ENCODE measurements at places on chromosomes 2 and 18.

- no peak for DNase-seq
Observed at GRCh38 chr2:220496513-220496912, 869.1 kb downstream of the SLC4A3 start.

- DNase-seq: no peak
Observed at GRCh38 chr2:164243315-164243714, 378.0 kb downstream of the GRB14 start.

DNA sequence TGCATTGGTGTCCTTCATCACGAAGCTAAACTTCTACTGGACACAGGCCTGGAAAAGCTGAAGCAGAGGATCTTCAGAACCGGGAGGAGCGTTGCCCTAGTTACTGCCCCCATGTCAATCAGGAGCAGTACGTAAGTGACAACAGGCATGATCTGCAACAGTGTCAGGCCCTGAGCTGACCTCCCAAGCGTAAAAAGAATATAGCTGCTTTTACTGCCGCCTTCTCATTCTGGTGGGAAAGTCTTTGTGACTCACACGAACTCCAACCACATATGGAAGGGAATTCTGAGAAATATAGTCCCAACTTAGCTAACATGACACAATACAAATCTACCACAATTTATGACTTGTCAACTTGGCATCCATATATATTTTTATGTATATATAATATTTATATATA lies 1007.7 kb upstream of the CDH2 start:
- DNase-seq: no peak

DNA sequence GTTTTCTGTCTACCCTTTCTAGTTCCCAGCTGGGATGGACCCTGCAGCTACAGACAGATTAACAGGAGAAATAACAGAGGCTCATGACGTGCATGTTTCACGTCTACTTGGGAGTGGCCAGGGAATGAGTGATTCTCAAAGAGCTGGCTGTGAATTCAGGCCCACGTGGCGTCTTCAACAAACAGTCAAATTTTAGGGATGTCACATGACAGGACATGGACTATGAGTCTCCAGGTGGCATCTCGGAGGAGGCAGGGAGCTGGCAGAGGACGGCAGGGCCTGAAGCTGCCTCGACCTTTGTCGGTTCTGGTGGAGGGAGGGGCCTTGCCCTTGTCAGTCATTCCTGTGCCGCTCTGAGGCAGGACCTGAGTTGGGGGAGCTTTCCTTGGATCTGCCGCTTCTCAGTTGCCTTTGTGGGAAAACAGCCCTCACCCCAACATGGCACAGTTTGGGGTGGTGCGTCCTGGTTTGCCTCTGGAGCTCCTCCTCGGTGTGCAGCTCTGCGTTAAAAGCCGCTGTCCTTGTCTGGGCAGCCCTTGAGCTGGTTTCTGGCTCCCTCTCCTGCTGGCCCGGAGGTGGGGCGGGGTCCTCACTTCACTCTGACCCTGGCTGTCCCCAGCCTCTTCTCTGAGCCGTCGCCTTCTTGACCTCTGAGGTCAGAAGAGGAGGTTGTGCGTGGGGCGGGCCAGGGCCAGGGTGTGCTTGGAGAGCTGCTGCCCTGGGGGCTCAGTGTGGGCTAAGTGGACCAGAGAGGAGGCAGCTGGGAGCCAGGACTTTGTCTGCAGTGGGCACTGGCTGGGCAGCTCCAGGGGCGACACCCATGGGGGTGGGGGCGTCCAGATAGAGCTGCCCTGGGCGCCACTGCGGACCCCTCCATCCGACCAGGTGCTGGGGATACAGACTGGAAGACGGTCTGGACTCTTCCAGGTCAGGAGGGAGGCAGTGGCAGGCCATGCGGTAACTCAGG lies 12.1 kb upstream of the GAL3ST2 start:
- no peak for DNase-seq

DNA sequence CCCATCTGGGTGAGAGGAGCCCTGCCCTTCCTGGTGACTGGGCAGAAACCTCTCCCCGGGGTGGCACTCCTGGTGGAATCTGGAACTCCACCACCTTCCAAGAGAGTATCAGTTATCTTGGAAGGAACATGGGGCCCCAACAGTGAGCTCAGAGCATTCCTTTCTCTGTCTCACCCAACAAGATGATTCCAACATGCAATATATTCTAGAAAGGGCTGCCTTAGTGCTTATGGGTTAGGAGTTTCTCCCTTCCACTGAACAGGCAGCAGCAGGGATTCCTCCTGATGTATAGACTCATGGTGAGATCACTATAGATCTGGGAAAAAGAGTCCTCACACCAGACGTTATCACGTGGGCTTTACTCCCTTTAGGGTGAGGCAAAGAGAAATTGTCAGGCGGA lies 147.1 kb downstream of the COL4A4 start:
- no peak for DNase-seq

GRCh38 chr18:45365835-45366234 lies 249.4 kb upstream of the SLC14A2 start:
- DNase-seq: no peak

DNA sequence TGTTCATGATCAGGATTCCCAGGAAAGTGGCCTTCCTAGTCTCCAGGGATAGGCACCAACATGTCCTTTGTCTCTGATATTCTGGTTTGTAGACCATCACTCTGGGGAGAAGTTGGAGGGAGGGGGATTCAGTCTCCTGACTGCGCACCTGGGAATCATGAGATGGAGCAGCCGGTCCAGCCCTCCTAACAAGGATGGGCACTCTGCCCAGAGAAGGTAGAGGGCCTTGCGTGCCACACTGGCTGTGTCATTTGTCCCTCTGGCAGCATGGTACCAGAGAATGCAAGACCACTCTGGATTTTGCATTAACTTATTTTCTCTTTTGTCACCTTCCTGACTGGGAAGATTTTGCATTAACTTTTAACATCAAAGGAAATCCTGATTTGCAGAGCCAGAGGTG lies 75.2 kb upstream of the EML6 start:
- no peak for DNase-seq

DNA sequence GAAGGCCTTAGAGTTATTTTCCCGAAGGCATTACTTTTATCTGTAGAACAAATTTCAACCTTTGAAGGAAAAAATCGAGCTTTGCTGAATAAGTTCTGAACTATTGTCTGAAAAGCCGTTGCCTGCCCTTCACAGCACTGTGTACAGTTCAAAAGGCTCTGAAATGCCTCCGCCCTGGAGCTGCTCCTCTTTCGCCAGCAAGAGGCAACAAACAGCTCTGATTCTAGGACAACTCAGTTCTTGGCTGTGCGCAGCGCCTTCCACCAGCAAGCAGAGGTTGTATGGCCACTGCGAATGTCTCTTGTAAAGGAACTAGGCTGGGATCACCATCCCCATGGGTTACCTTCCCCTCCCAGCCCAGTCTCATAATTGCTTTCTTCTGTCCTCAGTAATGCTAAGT lies 308.5 kb downstream of the GBX2 start:
- DNase-seq: no peak

- peak; percentile 4 for DNase-seq
Observed at GRCh38 chr2:67840460-67841068, 222.2 kb downstream of the C1D start.

DNA sequence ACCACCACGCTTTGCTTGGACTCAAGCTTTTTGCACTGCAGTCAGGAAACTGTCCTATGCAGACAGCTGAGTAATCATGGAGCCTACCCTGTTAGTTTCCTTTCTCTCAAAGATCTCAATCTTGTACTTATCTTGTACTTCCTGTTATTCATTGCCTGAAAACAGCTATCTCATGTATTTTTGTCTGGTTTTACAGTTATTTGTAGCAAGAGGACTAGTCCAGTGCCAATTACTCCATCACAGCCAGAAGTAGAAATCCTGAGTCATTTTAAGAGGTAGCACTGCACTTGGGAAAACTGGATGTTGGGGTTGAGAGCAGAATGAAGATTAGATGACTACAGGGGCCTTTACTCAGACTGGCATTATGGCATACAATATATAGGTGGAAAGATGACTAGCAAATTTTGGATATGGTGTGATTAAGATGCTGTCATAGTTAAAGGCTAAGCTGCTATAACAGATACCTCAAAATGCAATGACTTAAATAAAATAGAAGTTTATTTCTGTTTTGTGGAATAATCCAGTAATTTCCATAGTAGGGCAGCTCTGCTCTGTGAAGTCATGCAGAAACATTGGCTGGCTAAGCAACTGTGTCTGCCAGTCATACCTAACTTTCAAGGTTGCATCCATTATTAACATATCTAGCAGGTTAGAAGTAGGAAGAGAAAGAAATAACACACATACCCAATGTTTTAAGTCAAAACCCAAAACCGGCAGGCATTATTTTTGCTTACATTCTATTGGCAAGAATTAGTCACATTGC lies 21.1 kb upstream of the CHMP3 start:
- no peak for DNase-seq

GRCh38 chr2:62708751-62709150 lies 3.2 kb downstream of the EHBP1 start:
- no peak for DNase-seq

GRCh38 chr2:212709280-212709679 lies 170.7 kb upstream of the ERBB4 start:
- DNase-seq: no peak

- no peak for DNase-seq
Observed at GRCh38 chr2:197958592-197959150, 154.3 kb downstream of the PLCL1 start.

- no peak for DNase-seq
Observed at GRCh38 chr2:20178249-20178607, 46.7 kb downstream of the SDC1 start.

DNA sequence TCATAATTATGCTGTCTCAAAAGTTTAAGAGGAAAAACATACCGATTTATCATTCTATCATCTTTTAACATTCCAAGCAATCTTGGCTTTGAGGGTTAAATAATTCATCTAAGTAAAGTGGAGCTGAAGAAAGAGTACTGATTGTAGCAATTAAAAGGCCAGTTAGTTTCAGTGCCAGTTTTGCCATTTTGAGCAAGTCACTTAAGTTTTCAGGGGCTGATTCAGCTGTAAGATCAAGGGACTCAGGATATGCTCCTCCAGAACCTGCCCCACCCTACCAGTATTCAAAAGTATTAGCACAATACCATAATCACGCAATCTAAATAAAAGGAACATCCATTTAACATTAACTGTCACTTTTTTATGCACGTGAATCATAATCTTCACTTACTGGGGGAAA lies 1.9 kb downstream of the SS18 start:
- DNase-seq: no peak

DNA sequence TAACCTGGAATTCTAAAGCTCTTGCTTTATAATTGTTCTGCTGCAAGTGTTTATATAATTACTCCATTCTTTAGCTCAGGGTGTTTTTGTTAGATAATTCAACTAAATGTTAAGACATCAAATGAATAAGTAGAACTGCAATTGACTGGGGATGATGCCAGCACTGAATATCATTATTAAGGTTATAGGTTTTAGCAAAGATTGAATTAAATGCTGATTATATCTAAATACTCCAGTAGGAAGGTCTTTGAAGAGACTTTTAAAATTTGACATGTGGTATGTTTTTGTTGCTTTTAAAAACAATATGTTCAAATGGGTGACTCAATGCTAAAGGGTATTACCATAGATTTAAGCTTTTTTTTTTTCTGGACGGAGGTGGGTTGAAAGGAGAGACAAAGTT lies 170.1 kb upstream of the THUMPD2 start:
- DNase-seq: no peak

GRCh38 chr2:137117385-137117784 lies 352.0 kb downstream of the THSD7B start:
- no peak for DNase-seq

- no peak for DNase-seq
Observed at GRCh38 chr2:148567716-148568115, 76.8 kb upstream of the EPC2 start.

GRCh38 chr18:76819411-76820136 lies 2.8 kb upstream of the ZNF236 start:
- DNase-seq: no peak

DNA sequence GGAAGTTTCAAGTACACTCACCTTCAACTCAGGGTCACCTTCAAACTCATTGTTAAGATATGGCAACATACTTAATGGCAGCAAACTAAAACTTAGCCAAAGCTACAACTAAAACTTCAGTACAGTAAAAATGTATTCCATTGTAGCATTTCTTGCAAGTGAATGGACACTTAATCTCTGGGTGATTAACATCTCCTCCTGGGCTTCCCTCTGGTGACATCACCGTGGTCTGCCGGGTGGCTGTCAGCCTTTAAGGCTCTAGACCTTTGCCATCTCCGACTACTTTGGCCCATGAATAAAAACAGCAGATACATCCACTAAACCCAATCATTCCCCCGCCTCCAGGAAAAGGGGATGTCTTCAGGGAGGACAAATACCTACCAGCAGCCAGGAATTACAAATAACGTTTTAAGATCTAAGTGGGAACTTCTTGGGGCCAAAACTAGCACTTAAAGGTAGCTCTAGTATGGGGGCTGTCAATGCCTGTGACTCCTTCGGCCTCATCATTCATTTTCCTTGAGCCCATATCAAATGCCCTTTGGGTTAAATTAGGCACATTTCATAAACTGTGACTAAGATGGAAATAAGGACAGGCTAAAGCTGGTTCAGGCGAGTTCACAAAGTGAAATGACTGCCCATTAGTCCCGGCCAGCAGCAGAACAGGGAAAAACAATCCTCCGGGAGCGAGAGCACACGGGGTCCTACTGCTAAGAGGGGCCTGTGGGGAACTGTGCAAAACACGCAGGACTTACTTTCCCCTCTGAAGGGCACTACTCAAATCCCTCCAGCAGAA lies 1.1 kb downstream of the TFCP2L1 start:
- no peak for DNase-seq

DNA sequence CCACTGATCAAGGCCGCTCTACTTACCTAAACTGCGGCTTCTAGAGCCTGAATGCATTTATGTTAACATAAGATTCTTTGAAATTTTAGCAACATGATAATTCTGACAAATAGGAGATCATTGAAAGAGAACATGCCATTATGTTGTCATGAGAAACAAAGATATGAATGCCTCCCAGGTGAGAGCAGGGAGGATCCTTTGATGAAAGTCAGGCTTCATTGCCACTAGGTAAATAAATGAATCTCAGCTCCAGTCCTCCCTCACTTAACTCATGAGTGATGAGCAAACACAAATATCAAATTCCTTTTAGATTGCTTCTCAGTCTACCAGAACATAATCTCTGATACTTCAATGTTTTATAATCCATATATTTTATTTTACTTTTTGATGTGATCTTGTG lies 463.2 kb upstream of the CDH7 start:
- DNase-seq: no peak

DNA sequence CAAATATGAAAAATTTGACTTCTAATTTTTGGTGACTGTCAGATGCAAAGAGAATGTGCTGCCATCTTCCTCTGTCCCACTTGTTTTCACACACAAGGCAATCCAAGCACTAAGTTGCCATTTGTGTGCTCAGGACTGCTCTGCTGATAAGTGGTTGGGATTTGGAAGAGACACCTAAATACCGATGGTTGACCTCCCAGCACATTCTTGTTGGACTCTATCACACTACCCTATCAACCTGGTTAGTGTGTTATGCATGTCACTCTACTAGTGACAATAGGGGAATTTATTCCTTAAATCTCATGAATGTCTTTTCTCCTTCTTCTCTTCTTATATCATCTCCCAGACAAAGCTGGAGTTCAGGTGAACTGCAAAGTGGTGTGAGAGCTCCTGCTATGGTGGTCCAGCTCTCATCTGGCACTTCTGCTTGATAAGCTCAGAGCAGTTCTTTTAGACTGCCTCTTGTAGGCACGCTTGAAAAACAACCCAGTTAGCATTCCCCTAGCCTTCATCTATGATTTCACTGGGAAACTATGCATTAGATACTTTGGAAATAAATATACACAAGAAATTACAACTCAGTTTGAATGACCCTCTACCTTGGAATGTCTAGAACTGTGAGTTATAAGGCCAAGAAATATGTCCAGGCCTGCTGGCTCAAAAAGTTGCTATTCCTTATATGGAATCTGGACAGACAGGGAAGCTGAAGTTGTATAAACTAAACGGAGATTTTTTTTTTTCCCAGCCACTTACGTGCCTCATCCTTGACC lies 404.8 kb downstream of the MEIS1 start:
- DNase-seq: no peak
